ENCODE measurements at places on chromosomes 5 and 9.

GRCh38 chr9:98994172-98995058, 50.7 kb downstream of the COL15A1 start:
- no peak for DNase-seq

GRCh38 chr5:125365747-125366146, 619.3 kb upstream of the ZNF608 start:
- no peak for DNase-seq

DNA sequence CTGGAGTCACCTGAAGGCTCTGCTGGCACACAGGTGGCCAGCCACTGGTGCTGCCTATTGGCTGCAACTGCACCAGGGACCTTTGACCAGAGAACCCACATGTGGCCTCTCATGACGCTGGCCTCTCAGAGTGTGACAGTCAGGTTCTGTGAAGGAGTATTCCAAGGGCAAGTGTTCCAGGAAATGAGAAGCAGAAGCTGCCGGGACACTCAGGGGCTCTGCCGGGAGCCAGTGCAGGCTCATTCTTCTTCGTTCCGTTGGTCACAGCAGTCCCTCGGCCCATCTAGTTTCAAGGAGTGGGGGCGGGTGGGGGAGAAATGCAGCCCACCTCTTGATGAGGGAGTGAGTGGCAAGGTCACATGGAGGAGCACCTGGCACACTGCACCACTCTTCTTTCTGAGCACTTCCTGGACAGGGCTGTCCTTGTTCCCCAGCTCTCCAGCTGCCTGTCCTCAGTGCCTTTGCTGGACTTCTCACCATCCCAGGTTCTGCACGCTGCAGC, 237.5 kb downstream of the GADD45G start:
- DNase-seq, result no peak

DNA sequence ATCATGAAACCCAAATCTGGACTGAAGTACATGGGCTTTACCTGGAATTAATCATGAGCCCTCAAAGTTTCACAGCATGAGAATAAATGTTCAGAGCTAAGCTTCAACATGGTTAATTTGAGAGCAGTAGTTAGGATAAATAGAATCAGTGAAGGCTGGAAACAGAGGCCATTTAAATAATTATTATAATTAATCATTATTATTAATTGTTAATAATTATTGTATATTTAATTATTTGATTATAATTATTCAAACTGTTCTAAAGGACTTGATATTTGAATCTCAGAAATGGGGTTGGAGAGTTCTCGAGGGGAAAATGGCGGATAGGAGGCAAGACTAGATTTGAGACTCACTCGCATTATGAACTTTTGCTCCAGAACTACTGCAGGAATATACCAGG, 119.6 kb upstream of the ITGA1 start:
- DNase-seq, result no peak

GRCh38 chr5:142078221-142078620, 30.4 kb upstream of the NDFIP1 start:
- no peak for DNase-seq

- DNase-seq, result no peak
Observed at GRCh38 chr9:92295240-92295790, 1.8 kb upstream of the IARS1 start.

GRCh38 chr5:128169401-128170017, 85.9 kb downstream of the SLC12A2 start:
- DNase-seq, result no peak

DNA sequence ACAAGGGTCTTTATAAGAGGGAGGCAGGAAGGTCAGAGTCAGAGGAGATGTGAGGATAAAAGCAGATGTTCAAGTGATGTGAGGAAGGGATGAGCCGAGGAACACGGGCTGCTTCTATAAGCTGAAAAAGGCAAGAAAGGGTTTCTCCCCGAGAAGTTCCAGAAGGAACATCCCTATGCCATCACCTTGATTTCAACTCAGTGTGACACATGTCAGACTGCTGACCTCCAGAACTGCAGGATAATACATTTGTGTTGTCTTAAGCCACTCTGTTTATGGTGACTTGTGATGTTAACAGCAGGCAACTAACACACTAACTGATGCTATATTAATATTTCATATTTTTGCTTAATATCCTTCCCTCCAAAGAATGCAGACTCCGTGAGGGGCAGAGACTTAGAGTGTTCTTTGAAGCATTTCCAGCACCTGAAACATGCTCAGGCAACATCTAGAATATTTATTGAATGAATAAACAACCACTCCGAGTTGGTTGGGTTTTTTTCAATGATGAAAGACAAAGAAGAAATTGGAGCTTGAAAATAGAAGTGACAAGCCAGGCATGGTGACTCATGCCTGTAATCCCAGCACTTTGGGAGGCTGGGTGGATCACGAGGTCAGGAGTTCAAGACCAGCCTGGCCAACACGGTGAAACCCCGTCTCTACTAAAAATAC, 77.6 kb upstream of the ADRA1B start:
- DNase-seq, result no peak

- no peak for DNase-seq
Observed at GRCh38 chr5:61010467-61011454, 65.8 kb downstream of the NDUFAF2 start.

DNA sequence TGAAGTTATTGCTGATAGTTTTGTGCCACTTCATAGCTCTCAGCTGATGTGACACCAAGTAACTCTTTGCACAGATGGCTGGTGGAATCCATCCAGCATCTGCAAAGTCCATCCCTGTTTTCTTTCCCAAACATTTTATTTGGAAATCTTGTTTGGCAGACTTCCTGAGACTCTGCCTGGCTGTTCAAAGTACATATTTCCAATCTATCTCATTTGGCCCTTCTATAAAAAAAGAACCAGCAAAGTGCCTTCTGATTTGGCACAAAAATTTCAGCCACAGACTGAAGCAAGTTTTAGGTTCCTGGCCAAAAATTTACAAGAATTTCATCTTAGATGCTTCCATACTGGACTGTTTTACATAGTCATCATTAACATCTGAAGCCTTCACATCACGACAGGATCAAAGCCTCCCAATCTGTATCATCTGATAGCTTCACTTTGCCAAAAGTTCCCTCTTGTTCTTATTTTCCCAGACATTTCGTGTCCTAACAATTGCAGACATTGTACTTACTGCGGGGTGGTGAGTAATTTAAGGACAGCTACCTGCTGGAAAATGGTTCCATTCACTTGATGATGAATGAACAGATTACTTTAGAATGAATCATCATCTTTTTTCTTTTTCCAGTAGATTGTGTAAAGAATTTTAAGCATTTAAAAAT, 377.3 kb downstream of the KIAA0825 start:
- no peak for DNase-seq

- no peak for DNase-seq
Observed at GRCh38 chr5:156094001-156094400, 233.0 kb upstream of the SGCD start.

DNA sequence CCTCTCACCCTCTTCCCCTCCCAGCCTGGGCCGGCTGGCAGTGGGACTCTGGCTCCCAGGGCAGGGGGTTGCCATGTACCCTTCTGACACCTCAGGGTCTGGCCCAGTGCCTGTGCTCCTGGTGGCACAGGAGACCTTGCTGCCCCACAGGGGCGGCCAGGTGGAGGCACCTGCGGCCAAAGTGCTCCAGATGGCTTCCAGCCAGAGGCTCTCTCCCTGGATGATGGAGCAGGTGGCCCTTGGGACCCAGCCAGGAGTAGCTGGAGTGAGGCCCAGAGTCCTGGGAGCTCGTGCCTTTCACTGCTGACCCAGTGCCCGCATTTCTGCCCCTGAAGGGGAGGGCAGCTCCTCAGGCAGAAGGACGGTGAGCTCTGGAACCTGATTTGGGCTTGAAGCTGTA, 87.3 kb downstream of the NTNG2 start:
- DNase-seq, result no peak

- DNase-seq, result no peak
Observed at GRCh38 chr9:90960941-90961340, 159.3 kb downstream of the SYK start.

DNA sequence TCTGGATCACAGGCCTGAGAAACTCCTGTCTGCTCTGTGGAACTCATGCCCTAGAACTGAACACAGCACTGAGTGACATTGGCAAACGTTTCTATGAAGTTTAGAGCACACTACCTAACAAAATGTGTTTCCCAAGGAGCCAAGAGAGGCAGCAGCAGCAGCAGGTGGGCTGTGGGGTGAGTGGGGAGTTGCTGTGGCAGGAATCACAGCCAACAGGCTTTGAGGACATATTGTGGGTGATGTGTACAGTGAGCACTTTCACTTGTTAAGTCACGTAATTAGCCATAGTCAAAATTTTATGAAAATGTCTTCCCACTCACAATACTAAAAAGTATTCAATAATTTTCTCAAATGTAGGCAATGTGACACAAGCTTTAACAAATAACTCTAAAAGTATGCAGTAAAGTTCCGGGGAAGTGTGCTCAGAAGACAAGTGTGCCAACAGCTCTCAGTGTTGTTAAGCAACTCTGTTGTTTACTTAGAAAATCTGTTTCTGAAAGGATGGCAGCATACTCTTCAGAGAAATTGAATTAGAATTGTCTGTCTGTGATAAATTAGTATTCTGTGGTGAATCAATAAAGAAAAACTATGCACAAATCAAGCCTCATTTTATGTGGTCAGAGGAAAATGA, 482.1 kb downstream of the SEMA5A start:
- DNase-seq, result no peak

DNA sequence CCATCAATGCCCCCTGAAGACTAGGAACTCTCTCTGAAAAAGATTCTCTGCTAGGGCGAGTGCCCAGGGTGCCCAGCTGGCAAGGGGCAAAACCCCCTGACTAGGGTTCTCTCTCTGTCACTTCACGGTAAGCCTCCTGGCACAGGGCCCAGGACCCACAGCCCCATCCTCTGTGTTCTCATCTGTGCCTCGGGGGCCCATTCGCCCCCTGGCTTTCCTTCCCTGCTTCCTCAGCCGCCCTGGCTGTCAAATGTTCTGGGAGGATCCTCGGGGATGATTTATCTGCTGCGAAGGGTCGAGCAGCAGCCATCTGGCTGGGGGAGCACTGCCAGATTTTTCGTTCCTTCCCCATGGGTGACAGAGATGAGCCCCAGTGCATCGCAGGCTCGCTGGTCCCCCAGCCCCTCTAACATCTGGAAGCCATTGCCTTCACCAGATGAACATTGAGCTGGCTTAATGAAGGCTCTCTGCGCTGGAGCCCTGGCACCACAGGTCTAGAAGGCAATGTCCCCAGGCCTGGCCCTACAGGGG, 24.2 kb downstream of the HMCN2 start:
- no peak for DNase-seq

GRCh38 chr5:96645091-96645490, 17.1 kb upstream of the CAST start:
- no peak for DNase-seq

DNA sequence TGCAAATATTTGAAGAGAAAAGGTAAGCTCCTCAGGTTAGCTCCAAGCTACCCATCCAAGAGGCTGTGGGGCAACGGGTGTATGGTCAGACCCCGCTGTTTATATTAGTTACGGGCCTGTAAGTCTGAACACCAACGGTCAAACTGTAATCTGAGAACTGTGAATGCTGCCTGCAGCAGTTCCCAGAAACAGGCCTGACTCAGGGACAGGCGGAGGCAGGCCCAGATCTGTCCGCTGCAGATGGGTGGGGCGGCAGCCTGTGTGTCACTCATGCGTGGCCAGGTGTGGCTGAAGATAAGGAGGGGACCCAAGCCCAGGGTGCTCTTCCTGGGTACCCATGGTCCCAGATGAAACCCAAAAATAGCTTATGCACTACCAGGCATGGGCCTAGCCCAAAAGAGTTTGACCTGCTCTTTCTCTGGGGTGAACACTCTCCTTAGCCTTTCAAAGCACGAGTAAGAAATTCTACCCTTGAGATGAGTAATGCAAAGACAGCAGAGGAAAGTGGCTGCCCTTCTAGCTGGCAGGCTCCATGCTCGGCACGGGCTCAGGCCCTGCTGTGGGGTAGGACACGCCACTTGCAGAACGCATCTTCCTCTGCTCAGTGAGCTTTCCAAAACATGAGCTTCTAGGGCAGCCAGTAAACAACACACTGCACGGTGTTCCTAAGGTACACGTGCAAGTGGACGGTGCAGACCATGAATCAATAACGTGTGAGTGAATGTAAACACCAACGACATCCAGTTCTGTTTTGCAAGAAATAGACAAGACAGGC, 9.1 kb downstream of the UBAC1 start:
- no peak for DNase-seq

- no peak for DNase-seq
Observed at GRCh38 chr5:1310118-1310517, 15.2 kb upstream of the TERT start.

GRCh38 chr5:26245321-26245720, 793.1 kb downstream of the CDH9 start:
- no peak for DNase-seq

DNA sequence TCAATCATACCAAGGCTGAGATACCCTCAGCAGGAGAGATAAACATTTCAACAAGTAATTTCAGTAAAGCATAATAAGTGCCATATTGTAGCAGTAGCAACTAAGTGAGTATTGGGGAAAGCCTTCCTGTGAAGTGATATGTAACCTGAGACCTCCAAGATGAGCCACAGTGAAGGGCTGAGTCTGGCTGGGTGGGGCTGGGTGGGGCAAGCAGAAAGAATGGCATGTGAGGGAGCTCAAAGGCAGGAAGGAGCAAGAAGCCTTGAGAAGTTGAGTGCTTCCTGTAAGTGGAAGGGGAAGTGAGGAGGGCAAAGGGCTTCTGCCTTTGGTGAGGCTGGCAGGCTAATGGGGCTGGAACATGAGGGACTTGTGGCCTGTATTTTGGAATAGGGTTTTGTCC, 19.7 kb upstream of the ASTN2 start:
- DNase-seq, result no peak

DNA sequence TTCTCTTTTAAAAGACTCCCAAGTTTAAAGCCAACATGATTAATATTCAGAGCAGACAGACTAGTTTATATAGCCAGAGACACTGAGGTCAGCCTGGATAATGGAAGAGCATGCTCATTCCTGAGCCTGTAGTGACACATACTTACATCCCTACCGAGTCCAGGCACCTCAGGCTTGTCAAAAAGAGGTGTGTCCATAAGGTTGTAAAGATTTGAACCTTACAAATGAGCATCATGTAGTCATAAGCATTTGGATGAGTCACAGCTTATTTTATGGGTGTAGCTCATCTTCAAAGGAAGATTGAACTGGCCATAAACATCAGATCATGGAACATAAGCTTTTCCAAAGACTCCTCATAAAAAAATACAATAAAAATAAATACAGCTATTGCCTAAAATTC, 333.5 kb downstream of the EFNA5 start:
- no peak for DNase-seq

GRCh38 chr9:84305497-84306131, 34.9 kb downstream of the SLC28A3 start:
- DNase-seq, result no peak

DNA sequence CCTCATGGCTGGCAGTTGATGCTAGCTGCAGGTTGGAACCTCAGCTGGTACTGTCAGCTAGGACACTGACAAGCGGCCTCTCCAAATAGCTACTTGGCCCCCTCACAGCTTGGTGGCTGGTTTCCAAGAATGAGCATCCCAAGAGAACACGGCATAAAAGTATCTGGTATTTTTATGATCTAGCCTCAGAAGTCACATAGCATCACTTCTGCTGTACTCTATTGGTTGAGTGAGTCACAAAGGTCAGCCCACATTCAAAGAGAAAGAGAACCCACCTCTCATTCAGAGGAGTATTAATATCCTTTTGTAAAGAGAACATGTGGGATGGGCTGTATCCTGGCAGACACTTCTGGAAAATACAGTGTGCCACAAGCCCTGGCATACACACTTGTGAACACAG, 6.0 kb upstream of the SIL1 start:
- no peak for DNase-seq

Data from stimulated activated CD4-positive, alpha-beta T cell treated with anti-CD3 and anti-CD28 coated beads, Interleukin-15, amount 100 ng/mL, for 1 hour (primary cell).